ENCODE measurements at places on chromosomes 3 and 15.

GRCh38 chr15:22237891-22238275, 157.6 kb downstream of the OR4M2 start:
- no peak for DNase-seq

DNA sequence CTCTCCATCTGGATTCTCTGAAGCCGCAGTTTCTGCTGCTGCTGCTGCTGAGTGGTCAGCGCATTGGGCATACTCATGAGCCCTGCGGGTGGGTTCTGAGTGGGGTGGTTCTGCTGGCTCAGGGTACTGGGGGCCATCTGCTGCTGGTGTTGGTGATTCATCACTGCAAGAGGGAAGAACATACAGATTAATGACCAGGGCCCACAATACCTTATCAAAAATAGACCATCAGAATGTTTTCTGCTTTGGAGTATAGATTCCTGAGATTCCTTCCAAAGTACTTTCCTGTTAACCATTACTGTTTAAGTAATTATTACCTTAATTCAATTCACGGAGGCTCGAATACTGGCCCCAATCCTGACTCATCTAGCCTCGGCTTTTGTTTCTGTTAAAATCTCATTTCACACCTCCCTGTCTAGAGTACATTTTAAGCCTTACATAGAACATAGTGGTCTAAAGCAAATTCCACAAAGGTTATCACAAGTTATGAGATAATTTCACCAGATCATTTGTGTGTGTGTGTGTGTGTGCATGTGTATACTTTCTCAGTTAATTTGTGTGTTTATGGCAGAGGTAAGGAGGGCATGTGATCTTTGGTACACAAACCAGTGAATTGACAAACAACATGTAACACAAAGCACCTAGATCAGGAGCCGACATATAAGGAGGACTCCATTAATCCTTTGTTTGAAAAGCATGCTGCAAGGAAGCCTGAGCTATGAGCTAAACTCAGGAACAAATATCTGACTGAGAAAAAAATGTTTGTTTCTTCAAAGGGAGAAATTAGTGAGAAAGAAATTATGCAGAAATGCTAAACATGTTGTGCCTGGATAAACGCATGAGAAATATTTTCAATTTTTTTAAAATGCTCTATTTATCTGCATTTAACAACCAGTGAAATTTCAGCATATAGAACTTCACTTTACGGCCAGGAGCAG, 68.1 kb downstream of the TM4SF4 start:
- DNase-seq: no peak

DNA sequence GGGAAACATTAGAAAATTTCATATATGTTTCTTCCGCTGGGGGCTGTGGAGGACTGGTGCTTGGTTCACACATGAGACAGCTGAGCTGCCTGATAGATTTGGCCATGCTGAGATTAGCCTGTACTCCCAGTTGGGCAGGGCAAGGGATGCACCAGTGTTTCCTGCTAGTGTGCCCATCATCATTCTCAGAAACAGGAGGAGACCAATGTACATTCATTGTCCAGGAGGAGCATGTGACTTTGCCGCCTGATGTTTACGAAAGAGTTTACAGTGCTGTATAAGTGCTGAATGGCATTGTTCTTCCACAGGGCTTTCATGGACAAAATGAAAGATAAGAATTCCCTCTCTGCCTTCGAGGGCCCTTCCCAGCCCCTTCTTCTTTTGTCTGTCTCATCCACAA, 311.1 kb upstream of the THBS1 start:
- DNase-seq: no peak

GRCh38 chr3:135528413-135529015, 437.0 kb upstream of the PPP2R3A start:
- DNase-seq: no peak

GRCh38 chr15:52783191-52783829, 6.8 kb downstream of the ONECUT1 start:
- no peak for DNase-seq

DNA sequence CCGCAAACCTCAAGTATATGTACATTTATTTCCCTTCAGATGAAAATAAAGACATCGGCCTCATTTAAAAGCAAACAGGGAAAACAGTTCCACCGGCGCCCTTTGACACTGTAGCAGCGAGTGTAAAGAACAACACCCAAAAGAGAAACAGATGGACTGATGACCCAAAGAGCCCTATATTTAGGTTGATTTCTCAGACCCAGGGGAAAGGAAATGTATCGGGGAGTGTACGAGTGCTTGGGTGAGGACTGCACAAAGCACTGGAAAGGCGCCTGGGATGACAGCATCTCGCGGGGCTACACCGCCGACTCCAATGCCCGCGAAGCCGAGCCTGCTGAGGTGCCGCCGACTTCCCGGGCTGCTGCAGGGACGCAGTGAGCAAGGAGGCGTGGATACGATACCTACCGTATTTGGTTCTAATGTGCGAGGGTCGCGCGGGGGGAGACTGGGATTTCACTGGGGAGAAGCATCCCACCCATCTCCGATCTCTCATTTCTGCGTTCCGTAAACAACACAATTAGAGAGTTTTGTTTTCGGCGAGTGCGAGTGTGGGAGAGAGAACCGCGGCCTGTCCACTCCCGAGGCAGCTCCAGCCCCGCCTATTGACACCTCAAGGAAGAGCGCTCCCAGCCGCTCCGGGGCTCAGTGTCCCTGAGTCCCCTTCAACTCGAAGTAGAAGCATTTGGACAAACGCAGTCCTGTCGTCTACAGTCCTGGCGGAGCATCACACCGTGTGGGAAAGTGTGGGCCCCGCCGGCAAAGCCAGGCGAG, 2.0 kb downstream of the MECOM start:
- DNase-seq: no peak

DNA sequence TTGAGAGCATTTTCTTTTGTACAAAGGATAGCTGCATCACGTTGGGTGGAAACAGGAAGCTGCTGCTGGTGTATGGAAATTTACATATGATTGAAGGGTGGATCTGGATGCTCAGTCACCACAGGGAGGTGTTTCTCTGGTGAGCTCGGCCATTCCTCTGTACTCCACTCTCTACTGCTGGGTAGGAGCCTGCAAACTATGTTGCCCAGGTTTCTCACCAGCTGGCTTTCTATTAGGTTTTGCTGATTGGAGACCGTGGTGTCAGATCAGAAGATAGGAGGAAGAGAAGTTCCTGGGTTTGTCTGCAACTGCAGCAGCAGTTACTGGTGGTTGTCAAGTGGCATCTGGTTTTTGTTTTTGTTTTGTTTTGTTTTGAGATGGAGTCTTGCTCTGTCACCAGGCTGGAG, 61.7 kb downstream of the TAMM41 start:
- DNase-seq: no peak

DNA sequence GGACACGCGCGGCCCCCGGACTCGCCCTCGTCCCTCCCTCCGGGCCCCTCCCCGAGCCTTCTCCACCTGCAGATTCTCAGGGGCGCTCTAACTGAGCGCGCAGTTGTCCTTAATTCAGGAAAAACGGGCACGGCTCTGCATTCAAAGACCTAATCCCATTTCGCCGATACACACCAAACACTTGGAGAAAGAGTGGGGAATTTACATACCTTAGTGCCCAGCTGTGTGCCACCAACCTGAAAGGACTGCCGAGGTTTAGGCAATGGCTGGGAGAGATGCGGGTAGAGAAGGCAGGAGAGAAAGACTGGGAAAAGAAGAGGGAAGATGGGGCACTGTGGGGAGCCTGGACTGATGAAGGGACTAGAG, 21.8 kb downstream of the IGDCC3 start:
- DNase-seq: no peak

GRCh38 chr15:97991972-97992541, 31.6 kb downstream of the ARRDC4 start:
- DNase-seq: no peak

- DNase-seq: no peak
Measured at GRCh38 chr3:46206282-46207015, 1.7 kb downstream of the CCR1 start.

DNA sequence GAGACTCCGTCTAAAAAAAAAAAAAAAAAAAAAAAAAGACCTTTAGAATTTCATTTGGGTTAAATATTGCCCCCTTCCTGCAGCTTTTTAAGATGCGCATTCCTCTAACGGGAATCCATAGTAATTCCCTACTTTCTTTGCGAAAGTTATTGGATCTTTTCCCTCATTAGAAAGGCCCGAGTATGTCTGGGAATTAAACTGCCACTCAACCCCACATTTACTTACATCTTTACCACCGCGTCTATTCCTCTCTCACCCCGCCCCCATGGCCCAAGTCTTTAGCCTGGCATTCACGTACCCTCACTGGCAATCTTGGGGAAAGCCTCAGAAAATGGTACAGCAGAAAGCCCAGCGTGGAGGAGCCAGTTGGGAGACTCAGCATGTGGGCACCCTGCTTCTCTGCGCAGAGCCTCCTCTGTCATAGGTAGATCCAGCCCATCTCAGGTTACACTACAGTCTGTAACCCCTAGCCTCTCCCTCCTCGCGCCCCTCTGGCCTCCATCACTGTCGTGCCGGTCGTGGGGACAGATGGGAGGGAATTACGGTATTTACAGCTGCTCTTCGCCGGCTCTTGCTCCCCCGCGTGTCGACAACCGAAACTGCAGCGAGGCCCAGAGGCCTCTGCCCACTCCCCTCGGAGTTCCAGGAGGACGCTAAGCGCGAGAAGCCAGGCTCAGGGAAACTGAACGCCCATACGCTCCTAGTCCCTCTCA, 6.4 kb upstream of the ANKDD1A start:
- DNase-seq: peak; percentile 63

DNA sequence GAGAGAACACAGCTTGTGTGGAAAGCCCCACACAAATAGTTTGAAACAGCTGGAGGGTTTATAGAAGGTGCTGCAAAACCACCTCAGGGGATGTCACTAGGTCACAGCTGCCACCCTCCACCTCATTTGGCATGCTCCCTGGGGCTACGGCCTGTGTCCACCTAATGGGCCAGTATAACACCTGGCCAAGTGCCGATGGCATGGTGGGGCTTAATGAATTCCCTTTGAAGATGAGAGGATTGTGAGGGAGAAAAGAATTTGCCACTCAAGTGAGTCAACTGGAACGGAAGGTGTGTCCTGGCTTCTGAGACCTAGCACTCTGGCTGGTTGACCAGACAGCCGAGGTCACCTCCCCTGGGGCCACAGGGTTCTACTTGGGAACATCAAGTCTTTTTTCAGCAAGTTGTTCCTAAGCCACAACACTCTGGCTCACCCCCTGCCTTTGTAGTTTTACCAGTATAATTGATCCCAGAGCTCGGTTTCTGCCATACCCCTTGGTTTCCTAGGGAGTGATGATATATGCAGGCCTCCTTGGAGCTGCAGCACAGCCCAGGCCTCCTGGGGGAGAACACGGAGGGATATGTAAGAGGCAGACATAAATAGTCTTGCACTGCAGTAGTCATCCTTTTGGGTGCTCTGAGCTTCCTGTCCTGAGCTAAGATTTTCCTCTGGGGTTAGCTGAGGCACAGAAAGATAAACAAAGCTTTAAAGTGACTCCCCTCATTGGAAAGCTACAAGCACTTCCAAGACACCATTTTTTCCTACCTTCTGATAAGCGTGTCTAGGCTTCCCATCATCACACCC, 178.2 kb upstream of the LPP start:
- DNase-seq: no peak

DNA sequence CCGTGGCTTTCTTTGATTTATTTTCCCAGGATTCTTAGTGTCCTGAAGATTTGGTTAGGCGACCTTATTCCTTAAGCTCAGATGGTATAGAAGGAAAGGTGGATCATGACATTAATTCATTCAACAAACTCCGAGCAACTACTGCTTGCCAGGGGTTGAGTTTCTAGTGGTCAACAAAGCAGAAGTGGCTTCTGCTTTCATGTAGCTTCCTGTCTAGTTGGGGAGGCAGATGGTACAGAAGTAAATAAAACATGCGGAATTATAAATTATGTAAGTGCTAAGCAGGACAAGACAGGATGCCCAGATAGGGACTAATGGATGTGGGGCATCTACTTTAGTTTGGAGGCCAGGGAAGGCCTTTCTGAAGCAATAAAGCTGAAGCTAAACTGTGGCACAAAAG, 15.6 kb downstream of the EEFSEC start:
- no peak for DNase-seq

GRCh38 chr15:41851167-41851523, 12.5 kb downstream of the PLA2G4B start:
- DNase-seq: no peak

- no peak for DNase-seq
Measured at GRCh38 chr3:41176596-41176995, 22.7 kb upstream of the CTNNB1 start.

DNA sequence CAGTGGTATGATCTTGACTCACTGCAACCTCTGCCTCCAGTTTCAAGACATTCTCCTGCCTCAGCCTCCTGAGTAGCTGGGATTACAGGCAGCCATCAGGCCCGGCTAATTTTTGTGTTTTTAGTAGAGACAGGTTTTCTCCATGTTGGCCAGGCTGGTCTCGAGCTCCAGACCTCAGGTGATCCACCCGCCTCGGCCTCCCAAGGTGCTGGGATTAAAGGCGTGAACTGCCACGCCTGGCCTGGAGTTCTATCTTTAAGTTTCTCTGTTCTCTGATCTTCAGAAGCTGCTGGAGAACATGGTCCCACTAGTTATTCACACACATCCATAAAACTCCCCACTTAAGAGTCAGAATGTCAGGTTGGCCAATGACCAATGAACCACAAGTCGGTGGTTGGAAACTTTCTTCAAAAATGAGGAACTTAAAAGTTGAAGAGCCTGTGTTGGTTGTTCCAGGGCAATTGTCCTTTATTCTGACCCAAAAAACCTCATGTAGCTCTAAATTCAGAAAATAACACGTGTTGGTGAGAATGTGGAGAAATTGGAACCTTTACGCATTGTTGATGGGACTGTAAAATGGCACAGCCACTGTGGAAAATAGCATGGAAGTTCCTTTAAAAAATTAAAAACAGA, 55.9 kb upstream of the PIK3CB start:
- no peak for DNase-seq

GRCh38 chr3:190205739-190206138, 85.0 kb upstream of the P3H2 start:
- DNase-seq: no peak

DNA sequence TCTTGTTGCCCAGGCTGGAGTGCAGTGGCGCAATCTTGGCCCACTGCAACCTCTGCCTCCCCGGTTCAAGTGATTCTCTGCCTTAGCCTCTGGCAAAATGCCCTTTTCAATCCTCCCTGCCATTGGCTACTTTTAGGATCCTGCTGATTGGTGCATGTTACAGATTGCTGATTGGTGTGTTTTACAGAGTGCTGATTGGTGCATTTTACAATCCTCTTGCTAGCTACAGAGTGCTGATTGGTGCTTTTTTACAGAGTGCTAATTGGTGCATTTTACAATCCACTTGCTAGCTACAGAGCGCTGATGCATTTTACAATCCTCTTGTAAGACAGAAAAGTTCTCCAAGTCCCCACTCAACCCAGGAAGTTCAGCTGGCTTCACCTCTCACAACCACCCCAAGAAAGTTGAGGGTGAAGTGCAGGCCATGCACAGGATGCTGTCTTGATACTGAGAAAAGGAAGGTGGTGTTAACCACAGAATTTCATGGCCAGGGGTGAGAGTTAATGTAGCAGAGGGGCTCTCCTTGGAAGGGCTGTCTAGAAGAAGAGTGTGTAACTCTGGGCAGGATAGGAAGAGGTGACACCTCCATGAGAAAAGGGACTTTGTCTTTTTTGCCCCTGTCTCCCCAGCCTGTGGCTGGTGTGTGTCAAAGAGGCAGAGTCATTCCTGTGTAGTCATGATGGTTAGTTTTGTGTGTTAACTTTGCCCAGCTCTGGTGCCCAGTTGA, 145.9 kb downstream of the APBA2 start:
- DNase-seq: no peak

- no peak for DNase-seq
Measured at GRCh38 chr3:197761784-197762183, 12.1 kb downstream of the FYTTD1 start.

- no peak for DNase-seq
Measured at GRCh38 chr3:66256806-66257205, 36.0 kb downstream of the SLC25A26 start.

Measured in stimulated activated CD8-positive, alpha-beta memory T cell treated with anti-CD3 and anti-CD28 coated beads, Interleukin-7, amount 100 ng/mL, for 24 hours (primary cell).